ENCODE measurements at places on chromosomes 2 and 18.

GRCh38 chr18:43278355-43278754 lies 1.1 kb upstream of the SYT4 start:
- DNase-seq = no peak

DNA sequence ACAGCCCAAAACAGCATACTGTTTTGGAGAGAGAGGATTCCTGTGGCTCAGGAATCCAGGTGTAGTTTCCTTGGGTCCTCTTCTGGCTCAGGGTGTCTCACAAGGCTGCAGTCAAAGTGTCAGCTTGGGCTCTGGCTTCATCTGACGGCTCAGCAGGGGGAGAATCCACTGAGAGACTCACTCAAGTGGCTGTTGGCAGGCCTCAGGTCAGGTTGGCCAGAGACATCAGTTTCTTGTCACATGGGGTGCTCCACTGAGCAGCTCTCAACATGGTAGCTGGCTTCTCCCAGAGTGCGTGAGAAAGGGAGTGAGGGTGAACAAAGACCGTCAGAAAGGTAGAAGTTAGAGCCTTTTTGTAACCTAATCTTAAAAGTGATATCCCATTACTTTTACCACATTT lies 168.4 kb downstream of the SOCS6 start:
- DNase-seq = no peak

DNA sequence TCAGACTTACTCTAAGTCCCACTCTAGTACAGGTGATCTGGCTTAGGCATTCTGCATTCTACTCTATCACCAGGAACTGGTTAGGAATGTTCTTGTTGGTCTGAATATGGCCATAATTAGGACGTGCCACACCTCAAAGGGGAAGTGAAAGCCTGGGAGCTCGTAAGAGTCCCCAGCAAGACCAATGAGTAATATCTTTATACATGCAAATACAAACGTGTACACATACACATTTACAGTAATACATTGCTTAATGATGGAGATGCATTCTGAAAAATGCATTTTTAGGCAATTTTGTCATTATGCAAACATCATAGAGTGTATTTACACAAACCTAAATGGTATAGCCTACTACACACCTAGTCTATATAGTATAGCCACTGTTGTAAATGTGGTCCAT lies 19.5 kb upstream of the ERCC3 start:
- DNase-seq = no peak

DNA sequence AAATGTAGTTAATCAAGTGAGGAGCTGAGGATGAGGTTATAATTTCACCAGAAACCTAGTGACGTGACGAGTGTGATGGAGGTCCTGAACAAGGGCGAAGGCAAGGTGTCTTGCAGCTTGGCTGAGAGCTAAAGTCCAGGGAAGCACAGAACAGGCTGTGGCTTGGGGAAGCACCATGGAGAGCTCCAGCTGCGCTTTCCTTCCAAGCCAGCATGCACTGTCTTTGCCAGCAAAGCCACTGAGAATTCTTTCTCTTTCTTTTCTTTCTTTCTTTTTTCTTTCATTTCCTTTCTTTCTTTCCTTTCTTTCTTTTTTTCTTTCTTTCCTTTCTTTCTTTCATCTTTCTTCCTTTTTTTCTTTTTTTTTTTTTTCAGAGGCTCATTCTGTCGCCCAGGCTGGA lies 239.3 kb downstream of the FBXO15 start:
- no peak for DNase-seq

GRCh38 chr2:120735746-120736170 lies at the start of gene GLI2:
TSS of gene GLI2 (plus strand) at chr2:120735868. CDS start at chr2:120797321, 61,453 bp downstream.
- DNase-seq = no peak
